ENCODE measurements at places on chromosomes 3 and 15.

GRCh38 chr15:63982381-63982854 lies 63.9 kb downstream of the DAPK2 start:
- no peak for DNase-seq

DNA sequence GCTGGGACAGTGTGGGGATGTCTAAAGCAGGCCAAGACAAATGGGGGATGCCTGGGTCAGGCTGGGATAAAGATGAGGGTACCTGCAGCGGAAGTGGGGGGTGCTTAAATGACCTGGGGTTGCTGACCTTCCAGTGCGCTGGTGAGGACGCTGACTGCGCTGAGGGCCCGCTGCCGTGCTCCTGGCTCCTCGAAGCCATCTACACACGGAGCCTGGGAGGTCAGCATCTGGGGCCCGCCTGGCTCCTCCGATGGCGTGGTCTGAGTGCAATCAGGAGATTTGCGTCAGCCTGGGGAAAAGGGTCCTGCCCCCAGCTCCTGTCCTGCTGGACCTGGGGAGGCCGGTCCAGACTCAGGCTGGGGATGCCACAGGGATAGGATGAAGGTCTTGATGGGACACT lies 50.7 kb downstream of the SCN5A start:
- DNase-seq: no peak

DNA sequence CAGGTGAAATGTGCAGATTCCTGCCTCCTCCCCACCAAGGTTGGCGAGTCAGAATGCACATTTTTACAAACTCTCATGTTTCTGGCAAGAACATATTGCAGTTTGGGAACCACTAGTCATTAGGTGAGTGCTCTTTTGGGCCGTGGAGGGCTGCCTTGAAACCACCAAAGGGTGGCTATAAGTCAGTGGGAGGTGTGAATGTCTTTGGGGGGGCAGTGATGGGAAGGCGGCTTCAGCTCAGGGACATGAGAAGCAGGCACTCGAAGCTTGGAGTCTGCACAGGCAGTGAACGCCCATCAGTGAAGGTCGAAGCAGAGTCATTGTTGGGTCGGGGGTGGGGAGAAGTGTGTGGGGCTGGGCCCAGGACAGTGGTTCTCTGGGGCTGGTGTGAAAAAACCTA lies 1.1 kb downstream of the NOX5 start:
- no peak for DNase-seq

GRCh38 chr3:166829896-166830295 lies 550.2 kb downstream of the ZBBX start:
- DNase-seq: no peak

DNA sequence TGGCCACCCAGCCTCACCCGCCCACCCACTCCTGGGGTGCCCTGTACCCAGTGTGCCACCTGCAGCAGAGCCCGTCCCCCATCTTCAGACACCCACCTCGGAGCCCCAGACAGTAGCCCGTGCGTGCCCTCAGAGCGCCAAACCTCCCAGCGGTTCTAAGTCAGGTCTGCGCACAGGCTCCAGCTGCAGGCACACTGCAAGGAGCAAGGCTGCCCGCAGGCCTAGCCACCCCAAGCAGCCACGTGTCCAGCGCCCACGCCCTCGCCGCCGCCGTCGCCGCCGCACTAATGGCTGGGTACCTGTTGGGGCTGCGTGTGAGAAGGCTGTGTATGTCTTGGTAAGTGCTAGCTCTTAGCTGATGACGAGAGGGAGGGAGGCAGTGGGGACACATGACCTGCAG lies 8.8 kb upstream of the CHST14 start:
- no peak for DNase-seq

- no peak for DNase-seq
These were observed 131.6 kb upstream of the RASGRP1 start for GRCh38 chr15:38696109-38696727.

DNA sequence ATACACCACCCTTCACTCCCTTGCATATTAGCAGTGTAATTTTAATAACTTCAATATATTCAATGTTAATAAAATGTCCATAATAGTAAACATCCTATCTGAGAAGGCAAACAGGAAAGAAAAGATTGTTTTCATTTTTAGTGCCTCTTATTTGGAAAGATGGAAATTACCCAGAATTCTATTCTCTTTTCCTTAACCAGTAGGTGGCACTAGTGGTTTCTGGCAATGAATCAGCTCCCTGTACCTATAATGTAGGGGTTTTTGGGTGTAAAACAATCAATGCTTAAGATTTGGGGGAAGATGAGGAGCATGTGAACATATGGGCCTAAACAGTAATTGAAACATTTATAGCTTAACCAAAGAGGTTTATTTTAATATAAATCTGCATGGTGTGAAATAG lies 5.7 kb upstream of the SEMA6D start:
- DNase-seq: no peak

DNA sequence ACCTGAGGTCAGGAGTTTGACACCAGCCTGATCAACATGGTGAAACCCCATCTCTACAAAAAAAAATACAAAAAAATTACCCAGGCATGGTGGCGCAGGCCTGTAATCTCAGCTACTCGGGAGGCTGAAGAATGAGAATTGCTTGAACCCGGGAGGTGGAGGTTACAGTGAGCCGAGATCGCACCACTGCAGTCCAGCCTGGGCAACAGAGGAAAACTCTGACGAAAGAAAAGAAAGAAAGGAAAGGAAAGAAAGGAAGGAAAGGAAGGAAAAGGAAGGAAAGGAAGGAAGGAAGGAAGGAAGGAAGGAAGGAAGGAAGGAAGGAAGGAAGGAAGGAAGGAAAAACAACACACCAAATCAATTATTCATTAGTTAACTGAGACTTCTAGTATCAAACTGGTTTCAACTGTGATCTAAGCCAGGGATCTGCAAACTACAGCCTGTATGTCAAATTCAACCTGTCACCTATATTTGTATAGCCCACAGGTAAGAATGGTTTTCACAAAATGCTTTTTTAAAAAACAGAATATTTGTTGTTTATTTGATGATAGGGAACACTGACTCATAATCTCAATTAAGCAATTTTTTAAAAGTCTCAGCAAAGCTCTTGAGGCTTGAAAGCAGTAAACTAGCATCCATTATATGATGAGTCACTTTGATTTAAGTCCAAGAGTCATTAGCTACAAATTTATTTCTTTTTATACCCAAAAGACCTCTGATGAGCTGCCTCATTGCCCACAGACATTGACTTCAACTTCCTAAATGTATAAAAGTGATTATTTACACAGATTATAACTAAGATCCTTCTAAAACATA lies 127.6 kb downstream of the TBL1XR1 start:
- DNase-seq: no peak

- no peak for DNase-seq
These were observed 36.9 kb upstream of the ARPP21 start for GRCh38 chr3:35602395-35602936.

- DNase-seq: no peak
These were observed 55.1 kb upstream of the AGTR1 start for GRCh38 chr3:148642616-148643015.

DNA sequence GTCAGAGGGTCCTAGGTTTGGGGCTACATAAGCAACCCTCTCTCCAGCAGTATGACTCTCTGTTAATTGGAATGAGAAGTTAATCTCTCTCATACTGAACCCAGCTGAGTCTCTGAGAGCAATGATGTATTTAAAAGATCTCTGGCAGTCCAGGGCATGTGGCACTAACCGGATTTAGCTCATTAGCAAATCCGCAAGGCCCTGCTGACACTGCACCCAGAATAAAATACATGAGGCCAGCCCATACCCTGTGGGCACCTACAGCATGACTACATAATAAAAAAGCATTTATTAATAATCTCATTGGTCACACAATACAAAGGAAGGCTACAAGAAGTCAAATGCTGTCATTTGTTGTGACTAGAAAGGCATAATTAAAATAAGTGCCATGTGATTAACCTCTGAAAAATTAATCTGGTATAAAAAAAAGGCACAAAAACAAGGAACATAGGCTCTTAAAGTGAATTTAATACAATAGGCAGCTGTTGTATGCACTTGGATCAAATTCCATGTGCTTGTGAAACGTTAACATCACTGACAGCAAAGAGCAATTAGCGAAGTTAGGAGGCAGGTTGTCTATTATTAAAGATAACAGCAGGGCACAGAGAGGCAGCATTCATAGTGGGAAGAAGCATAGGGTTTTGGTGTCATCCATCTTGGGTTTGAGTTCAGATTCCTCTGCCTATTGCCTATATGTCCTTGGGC lies 381.2 kb downstream of the WDR72 start:
- DNase-seq: no peak

DNA sequence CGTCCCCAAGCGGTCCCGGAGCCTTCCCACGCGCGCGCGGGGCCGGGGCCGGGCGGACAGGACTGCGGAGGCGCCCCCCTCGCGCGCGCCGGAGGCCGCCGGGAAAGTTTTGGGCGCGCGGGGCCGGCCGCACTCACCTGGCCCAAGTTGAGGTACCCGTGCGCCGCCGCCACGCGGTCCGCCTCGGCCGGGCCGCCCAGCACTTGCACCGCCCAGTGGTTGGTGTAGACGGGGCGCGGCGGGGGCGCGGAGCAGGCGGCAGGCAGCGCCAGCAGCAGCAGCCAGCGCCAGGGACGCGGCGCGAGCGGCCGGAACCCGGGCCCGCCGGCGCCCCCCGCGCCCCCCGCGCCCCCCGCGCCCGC lies 289 bp downstream of the PCSK6 start:
- no peak for DNase-seq

DNA sequence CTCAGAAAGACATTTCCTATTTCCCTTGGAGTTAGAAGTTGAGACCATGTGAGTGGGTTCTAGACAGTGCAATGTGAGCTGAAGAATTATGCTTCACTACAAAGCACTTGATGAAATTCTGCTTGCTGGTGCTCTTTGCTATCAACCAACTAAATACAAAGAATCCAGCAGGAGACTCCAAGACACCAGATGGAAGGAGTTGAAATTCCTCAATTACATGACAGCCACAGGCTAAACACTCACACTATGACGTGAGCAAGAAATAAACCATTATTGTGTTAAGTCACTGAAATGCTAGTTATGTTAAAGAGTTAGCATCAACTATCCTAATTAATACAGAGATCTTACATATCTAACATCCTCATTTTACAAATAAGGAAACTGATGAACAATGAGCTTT lies 8.2 kb upstream of the MAP4 start:
- no peak for DNase-seq

DNA sequence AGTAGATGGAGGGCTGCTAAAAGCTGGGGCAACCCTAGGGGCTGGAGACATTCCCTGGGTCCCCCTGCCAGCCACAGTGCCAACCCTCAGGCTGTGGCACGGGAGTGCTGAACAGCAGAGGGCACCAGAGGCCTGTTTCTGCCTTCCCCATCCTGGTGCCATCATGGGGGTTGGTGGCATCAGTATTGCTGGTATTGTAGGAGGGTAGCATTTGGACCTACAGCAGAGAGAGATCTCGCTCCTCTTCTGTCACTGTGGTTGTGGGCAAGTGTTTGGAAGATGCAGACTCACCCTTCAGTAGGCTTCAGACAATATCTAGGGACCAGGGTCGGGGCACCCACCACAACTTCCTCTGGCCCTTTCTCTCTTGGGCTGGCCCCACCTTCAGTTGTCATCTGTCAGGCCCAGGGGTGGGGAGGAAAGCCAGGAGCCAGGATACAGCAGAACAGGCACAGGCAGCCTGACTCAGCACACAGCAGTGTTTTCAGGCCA lies 123.5 kb downstream of the RPLP1 start:
- DNase-seq: peak; percentile 55

GRCh38 chr15:94247789-94248638 lies 16.7 kb downstream of the MCTP2 start:
- no peak for DNase-seq

DNA sequence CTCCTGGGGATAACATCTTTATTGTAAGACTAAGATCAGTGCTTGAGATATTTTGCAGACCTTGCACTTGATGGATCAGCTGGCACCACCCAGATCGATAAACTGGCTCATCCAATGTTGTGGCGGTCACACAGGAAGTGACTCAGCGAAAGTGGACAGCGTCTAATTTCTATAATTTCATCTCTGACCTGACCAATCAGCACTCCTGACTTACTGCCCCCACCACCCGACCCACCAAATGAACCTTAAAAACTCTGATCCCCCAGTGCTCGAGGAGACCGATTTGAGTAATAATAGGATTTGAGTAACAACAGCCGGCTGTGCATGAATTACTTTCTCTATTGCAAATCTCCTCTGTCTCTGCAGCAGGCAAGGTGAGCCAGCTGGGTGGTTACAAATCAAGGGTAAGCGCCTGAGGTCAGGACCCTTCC lies 62.7 kb upstream of the RNU6-1 start:
- DNase-seq: no peak

- DNase-seq: no peak
These were observed 297.6 kb upstream of the C2CD4B start for GRCh38 chr15:62462721-62463120.

- DNase-seq: no peak
These were observed 28.4 kb upstream of the EPHB3 start for GRCh38 chr3:184532940-184533732.

DNA sequence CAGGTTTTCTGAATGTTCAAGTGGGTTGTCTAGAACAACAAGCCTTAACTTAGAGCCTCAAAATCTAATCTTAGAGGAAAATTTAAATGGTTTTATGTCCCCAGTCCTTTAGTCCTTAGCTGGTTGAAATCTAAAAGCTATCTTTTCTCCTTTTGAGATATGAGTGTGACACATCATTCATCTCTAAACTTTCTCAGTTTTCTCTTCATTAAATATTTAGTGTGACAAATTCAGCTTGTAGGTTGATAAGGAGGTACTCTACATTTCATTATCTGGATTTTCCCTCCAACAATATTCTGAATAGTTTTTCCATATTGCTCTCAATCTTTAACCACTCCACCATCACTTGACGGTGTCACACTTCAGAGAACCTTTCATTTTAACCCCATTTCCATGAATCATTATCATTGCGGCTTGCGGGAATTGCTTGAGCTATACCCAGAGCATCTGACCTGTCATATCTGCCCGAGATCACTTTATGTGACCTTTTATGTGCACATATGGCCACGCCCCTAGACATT lies 16.1 kb upstream of the ATP8B4 start:
- no peak for DNase-seq

DNA sequence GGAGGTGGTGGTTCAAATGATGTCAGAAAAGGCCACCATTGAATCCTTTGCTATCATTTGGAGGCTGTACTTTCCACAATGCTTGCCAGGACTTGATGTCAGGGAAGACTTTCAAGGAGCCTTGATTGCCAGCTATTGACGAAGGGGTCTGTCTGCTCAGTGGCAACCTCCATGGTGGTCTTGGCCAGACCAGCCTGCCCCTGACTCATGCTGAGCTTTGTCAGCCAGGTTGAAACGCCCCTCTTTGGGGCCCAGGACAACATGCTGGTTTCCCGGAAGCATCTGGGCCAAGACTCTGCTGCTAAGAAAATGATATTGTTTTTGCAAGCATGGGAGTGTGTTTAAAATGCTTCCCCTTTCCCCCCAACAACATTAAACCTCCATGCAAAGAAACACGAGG lies 26.7 kb downstream of the CGNL1 start:
- DNase-seq: no peak

GRCh38 chr3:184323696-184324095 lies 9.3 kb downstream of the EIF4G1 start:
- no peak for DNase-seq

- DNase-seq: no peak
These were observed 51.4 kb upstream of the IGF1R start for GRCh38 chr15:98596885-98597392.

Measured in stimulated activated CD8-positive, alpha-beta memory T cell treated with anti-CD3 and anti-CD28 coated beads, Interleukin-7, amount 100 ng/mL, for 1 hour (primary cell).